ENCODE measurements at places on chromosomes 2 and 18.

DNA sequence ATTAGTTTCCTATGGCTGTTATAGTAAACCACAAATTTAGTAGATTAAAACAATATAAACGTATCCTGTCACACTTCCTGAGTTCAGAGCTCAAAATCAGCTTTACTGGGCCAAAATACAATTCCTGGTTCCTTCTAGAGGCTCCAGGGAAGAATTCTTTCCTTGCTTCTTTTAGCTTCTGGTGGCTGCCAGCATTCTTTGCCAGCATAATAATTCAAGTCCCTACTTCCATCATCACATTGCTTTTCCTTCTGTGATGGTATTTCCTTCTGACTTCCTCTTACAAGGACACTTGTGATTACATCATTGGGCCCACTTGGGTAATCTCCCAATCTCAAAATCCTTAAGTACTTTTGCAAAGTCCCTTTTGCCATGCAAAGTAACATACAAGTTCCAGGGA is 40.6 kb downstream of the MOB4 start:
- no peaks in the 10 kb centered on the region for H3K4me1 ChIP-seq
- peak; percentile 24 for DNase-seq
- H3K27me3 ChIP-seq, result no peaks in the 10 kb centered on the region
- peaks cover 7% of the 10 kb centered on the region for H3K36me3 ChIP-seq
- H3K27ac ChIP-seq, result no peak overlapping the region

GRCh38 chr2:201223089-201224073 is 37.0 kb upstream of the CASP8 start:
- peak overlapping the region; percentile 21 for H3K4me3 ChIP-seq
- H3K27me3 ChIP-seq, result no peaks in the 10 kb centered on the region
- peak overlapping the region; percentile 25 for H3K27ac ChIP-seq
- H3K36me3 ChIP-seq, result peaks cover 12% of the 10 kb centered on the region
- H3K4me1 ChIP-seq, result peaks cover 42% of the 10 kb centered on the region

DNA sequence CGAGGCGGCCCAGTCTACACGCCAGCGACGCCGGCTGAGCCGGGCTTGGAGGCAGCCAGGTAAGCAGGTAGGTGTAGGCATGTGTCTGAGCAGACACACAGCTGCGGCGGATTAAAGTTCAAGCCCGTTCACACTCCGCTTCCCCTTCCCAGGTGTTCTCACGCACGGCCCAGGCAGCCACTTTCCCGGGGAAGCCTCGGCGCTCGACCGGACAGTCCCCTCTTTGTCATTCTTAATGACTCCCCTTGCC is 367 bp downstream of the TGFA start:
- H3K27me3 ChIP-seq, result peaks cover 15% of the 10 kb centered on the region
- peak overlapping the region; percentile 78 for H3K4me3 ChIP-seq
- H3K27ac ChIP-seq, result no peak overlapping the region
- peaks cover 23% of the 10 kb centered on the region for H3K4me1 ChIP-seq

DNA sequence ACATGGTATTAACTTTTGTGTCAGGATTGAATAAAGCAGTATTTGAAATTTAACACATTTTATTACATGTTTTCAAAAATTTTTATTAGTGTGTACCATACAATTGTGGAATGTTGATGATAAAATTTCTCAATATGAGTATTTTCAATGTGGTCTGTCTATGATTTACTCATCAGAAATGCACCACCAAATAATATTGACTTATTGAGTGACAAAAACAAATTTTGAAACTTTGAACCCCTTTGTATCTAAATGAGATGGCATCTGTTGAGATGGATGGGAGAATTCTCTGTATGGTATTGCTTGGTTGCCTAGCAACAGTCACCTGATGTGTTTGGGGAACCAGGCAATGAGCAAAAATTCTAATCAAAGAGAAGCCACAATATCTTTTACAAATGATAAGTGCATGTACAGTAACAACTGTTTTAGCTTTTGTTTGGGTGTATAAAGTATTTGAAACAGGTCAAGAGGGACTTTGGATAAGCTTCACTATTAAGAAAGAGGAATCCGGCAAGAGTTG is 400.1 kb downstream of the CCDC85A start:
- H3K36me3 ChIP-seq, result no peaks in the 10 kb centered on the region
- no peak overlapping the region for H3K4me3 ChIP-seq
- H3K4me1 ChIP-seq, result no peaks in the 10 kb centered on the region
- DNase-seq, result no peak
- no peaks in the 10 kb centered on the region for H3K27me3 ChIP-seq

DNA sequence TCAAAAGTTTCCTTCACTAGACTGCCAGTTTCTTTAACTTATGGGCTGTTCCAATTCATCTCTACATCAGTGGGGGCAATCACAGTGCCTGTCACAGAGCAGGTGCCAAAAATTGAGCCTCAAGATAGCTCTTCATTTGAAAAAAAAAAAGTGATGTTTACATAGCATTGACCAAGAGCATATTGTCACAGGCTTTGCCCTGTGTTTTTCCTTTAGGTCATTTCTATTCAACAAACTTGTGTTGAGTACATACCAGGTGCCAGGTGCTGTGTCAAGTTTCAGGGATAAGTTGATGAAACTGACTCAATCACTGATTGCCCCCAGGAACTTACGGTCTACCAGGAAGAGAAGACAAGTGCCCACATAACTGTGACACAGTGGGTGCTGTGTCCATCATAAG is 22.2 kb upstream of the NT5C1B start:
- no peaks in the 10 kb centered on the region for H3K4me1 ChIP-seq
- no peak for DNase-seq
- no peaks in the 10 kb centered on the region for H3K36me3 ChIP-seq

- DNase-seq, result peak; percentile 11
- no peaks in the 10 kb centered on the region for H3K36me3 ChIP-seq
- no peak overlapping the region for H3K27ac ChIP-seq
- H3K27me3 ChIP-seq, result no peaks in the 10 kb centered on the region
- no peaks in the 10 kb centered on the region for H3K4me1 ChIP-seq
Observed at GRCh38 chr18:2223849-2224248, 347.5 kb downstream of the METTL4 start.

- H3K27me3 ChIP-seq, result no peaks in the 10 kb centered on the region
- no peak for DNase-seq
- no peaks in the 10 kb centered on the region for H3K4me1 ChIP-seq
- H3K27ac ChIP-seq, result no peak overlapping the region
Observed at GRCh38 chr2:216742411-216742810, 47.1 kb upstream of the IGFBP5 start.

DNA sequence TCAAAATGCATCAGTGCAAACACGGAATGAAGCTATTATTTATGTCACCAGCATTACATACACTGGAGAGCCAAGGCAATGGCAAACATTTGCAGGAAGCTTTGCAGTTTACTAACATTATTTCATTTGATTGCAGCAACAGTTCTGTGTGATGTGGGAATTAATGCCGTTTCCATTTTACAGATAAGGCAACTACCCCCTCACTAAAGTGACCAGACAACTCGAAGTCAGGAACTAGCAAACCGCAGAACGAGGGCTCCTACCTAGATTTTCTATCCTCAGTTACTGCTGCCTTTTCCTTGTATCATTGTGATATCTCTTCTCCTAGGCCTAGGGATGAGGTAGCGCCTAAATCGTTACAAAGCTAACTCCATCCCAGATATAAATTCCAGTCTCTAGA is 85.5 kb downstream of the COLEC12 start:
- H3K27ac ChIP-seq, result no peak overlapping the region
- no peaks in the 10 kb centered on the region for H3K36me3 ChIP-seq
- no peak overlapping the region for H3K4me3 ChIP-seq
- peaks cover 16% of the 10 kb centered on the region for H3K4me1 ChIP-seq
- H3K27me3 ChIP-seq, result no peaks in the 10 kb centered on the region

GRCh38 chr2:33212151-33212550 is 264.3 kb upstream of the RASGRP3 start:
- H3K27me3 ChIP-seq, result no peaks in the 10 kb centered on the region
- no peak overlapping the region for H3K4me3 ChIP-seq
- no peaks in the 10 kb centered on the region for H3K36me3 ChIP-seq
- no peak overlapping the region for H3K27ac ChIP-seq

DNA sequence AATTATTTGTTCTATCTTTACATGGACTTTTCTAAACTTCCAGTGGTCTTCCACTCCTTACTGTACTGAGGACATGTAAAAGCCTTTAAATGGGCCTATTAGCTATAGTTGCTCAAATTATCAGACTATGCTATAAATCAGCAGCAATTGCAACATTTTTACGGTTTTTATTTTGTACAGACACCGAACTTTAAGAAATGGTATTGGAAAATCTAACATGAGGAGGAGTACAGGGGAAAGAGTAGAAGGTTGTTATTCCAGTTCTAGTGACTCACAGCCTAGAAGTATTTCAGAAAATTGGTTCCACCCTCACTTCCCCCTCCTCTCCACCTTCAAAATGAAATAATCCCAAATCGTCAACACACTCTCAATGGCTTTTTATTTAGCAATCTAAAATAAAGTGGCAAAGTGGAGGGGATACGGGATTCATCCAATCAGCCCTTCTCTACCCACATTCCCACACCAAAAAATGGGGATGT is 1.1 kb downstream of the NCKAP1 start:
- peaks cover 30% of the 10 kb centered on the region for H3K4me1 ChIP-seq
- peak; percentile 33 for DNase-seq
- peaks cover 34% of the 10 kb centered on the region for H3K27me3 ChIP-seq
- no peaks in the 10 kb centered on the region for H3K36me3 ChIP-seq

DNA sequence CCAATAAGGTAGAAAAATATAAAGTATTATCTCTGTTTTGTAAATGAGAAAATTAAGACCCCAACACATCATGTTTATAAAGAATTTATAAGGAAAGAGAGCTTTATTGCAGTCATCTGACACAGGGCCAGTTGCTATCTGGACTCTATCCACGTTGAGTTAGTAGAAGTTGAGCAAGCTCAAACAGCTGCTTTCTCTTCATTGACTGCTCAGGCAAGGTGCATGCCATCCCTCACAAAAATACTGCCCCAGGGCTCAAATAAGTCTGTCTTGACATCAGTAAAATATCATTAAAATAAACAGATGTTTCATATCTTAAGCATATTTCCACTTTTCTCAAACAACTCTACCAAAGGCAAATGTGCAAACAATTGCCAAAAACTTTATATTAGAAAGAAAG is 14.8 kb downstream of the COL5A2 start:
- DNase-seq, result no peak
- H3K27me3 ChIP-seq, result no peaks in the 10 kb centered on the region
- H3K27ac ChIP-seq, result no peak overlapping the region
- no peak overlapping the region for H3K4me3 ChIP-seq
- no peaks in the 10 kb centered on the region for H3K4me1 ChIP-seq

DNA sequence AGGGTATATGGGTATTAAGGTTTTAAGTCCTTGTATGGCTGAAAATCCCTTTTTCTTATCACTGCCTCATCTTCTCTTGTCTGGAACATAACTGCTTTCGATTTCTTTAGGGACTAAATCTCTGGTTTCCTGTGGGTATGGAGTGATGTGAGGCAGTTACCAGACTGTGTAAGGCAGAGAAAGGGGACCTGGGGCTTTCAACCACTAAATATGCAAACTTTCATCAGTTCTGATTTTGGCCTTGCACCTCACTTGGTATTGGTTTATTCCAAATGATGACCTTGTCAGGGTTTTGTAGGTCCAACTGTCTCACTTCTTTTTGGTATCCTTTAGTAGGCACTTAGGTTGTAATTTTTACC is 9.3 kb downstream of the MAP4K4 start:
- peaks cover 5% of the 10 kb centered on the region for H3K36me3 ChIP-seq
- no peaks in the 10 kb centered on the region for H3K27me3 ChIP-seq
- H3K4me1 ChIP-seq, result peaks cover 5% of the 10 kb centered on the region
- no peak overlapping the region for H3K27ac ChIP-seq
- no peak overlapping the region for H3K4me3 ChIP-seq

DNA sequence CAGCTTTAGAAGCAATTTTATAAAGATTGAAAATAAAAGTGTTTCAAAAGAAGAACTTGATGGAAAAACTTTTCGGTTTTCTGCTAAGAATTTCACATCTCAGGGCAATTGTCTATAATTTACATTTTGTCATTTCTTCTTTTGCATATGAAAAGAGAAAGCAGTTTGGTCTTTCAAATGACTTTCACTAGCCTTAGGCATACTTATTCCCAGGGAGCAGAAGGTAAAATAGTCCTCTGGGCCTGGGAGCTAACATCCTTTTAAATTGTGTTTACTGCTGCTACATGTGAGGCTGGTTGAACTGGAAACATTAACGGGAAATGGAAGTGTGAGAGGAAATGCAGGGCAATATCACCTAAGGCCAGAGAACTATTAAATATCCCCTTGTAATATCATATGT is 37.1 kb downstream of the MYO3B start:
- peaks cover 5% of the 10 kb centered on the region for H3K4me1 ChIP-seq
- no peak overlapping the region for H3K4me3 ChIP-seq
- H3K27ac ChIP-seq, result no peak overlapping the region
- no peaks in the 10 kb centered on the region for H3K27me3 ChIP-seq

DNA sequence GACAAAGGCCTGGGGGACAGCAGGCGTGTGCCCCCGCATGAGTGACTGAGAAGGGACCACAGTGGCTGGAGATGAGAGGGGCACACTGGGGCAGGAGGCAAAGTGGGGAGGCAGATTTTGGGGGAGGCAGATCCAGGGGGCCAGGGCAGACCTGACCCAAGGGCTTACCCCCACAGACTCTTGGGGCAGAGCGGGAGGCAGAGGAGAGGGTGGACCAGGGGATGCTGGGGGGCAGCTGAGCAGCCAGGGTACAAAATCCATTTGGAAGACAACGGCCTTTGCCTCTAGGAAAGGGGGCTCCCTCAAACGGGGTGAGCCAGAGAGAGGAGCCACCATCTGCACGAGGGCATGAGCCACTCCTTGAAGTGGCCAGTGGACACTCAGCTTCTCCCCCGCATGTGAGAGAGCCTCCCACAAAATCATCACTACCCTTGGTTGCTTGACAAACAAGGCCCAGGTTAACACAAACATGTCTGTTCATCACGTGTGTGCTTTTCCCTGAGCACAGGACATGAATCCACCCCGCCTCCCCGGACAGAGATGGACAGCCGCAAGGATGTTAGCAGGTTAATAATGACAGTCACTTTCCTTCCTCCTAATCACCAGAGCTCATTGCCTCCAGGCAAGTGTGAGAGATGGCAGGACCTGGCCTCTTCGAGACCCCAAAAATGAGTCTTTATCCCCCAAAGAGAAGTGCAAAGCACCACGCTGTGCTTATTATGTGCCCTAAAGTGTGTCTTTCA is 72.0 kb upstream of the RAB6C start:
- H3K4me1 ChIP-seq, result no peaks in the 10 kb centered on the region
- no peaks in the 10 kb centered on the region for H3K27me3 ChIP-seq
- H3K36me3 ChIP-seq, result no peaks in the 10 kb centered on the region
- H3K27ac ChIP-seq, result no peak overlapping the region
- H3K4me3 ChIP-seq, result no peak overlapping the region

DNA sequence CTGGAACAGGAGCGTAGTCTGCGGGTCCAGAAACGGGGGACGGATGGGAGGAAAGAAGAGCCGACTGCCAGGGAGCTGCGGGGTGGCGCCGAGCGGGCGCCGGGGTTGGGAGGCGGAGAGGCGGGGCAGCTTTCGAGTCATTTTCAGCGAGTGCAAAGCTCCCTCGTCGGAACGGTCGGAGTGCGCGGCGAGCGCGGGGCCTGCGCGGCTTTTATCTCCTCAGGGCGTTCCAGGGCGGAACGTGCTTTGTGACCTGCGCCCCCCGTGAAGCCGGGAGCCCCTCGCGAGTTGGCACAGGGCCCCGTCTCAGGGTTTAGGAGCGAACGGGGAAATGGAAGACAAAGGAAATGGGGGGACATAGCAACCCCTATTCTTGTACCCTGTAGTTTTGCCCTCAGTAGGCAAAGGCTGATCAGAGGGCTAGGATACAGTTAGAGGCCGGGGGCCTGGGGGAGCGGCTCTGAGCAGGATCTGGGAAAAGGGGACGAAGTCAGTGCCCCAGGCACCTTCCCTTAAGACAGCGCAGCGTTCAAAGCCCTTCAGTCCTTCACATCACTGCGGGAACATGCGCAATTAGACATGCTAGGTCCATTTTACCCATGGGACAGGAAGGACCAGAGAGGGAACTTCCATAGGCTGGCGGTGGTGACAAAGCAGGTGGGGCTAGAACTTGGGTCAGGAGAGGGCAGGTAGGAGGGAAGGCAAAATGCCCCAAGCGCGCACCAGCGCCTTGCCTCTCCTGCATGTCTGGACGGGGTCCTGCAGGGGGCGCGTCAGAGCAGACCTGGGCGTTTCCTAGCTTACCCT is 60.1 kb upstream of the IL1RL1 start:
- peak; percentile 72 for DNase-seq
- H3K27ac ChIP-seq, result no peak overlapping the region
- peaks cover 7% of the 10 kb centered on the region for H3K27me3 ChIP-seq
- H3K36me3 ChIP-seq, result no peaks in the 10 kb centered on the region

Measured in common myeloid progenitor, CD34-positive (primary cell).